Breast epithelium (tissue), 4 donors: ENCODE measurements at places on chromosomes 11 and 22. TPM values are rescaled to one million over a fixed set of nuclear protein-coding genes. Genes with fewer than 3 reads are reported as not detected.
A peak's percentile ranks its signal among the peaks of the same experiment; 100 is the strongest.

DNA sequence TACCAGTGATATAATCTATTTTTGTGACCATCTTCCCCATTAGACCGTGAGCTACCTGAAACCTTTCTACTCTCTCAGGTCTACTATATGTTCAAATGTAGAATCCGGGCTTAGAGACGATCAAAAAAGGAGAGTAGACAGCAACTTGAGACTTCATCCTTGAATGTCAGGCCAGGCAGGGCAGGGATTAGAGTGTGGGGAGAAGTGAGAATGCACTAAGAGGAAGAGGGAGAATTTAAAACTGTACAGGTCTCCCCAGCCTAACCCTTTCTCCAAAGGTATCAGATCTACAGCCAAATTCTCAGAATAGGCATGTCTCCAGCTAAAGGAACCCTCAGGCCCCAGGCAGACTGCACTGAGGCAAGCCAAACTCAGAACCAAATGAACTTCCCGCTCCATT, 935 bp downstream of the LAMTOR1 start:
- no peak for DNase-seq

- DNase-seq, result no peak
Observed at GRCh38 chr11:116696381-116696941, 76.3 kb downstream of the BUD13 start.

DNA sequence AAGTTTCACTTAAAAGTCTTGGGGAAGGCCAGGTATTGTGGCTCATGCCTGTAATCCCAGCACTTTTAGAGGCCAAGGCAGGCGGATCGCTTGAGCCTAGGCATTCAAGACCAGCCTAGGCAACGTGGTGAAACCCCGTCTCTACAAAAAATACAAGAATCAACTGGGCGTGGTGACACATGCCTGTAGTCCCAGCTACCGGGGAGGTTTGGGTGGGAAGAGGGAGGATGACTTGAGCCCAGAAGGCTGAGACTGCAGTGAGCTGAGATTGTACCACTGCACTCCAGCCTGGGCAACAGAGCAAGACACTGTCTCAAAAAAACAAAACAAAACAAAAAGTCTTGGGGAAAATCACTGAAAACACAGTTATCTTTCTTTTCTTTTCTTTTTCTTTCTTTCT, 15.4 kb upstream of the XBP1 start:
- DNase-seq, result no peak

DNA sequence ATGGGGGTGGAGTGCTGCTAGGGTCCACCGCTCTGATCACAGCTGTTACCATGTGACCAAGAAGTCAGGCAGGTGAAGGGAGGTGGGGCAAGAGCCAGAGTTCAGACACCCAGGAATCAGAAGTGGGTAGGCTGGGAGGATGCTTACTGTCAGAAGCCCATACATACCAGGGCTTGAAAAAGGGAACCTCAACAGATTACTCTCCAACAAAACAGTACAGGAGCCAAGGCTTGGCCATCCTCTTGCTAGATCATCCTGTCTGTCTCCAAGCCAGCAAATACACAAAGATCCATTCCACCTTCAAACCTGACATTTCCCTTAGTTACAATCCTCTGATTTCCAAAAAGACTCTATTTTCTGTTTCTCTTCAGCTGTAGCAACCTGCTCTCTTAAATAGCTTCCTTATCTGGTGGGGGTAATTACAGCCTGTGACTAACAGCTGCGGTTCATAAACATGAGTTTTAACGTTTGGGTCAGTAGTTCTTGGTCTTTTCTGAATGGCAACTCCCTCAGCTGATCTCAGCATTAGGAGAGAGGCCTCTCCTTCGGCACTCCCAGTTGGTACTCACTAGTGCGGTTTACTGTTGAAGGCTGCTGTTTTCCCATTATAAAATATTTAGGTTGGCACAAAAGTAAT, 31.1 kb upstream of the WT1 start:
- DNase-seq, result no peak

- DNase-seq, result no peak
Observed at GRCh38 chr11:79481795-79482194, 41.0 kb upstream of the TENM4 start.

- no peak for DNase-seq
Observed at GRCh38 chr22:43269246-43269645, 73.9 kb downstream of the SCUBE1 start.

DNA sequence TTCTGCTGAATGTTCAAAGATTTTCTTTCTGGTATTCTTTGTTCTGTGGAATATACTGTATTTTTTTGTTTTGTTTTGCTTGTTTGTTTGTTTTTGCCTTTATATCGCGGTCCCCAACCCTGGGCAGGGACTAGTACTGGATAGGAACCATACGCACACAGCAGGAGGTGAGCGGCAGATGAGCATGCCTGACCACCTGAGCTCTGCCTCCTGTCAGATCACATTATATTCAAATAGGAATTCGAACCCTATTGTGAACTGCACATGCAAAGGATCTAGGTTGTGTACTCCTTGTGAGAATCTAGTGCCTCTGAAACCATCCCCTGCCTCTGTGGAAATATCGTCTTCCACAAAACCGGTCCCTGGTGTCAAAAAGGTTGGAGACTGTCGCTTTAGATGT, 83.3 kb upstream of the ANO3 start:
- DNase-seq, result no peak

DNA sequence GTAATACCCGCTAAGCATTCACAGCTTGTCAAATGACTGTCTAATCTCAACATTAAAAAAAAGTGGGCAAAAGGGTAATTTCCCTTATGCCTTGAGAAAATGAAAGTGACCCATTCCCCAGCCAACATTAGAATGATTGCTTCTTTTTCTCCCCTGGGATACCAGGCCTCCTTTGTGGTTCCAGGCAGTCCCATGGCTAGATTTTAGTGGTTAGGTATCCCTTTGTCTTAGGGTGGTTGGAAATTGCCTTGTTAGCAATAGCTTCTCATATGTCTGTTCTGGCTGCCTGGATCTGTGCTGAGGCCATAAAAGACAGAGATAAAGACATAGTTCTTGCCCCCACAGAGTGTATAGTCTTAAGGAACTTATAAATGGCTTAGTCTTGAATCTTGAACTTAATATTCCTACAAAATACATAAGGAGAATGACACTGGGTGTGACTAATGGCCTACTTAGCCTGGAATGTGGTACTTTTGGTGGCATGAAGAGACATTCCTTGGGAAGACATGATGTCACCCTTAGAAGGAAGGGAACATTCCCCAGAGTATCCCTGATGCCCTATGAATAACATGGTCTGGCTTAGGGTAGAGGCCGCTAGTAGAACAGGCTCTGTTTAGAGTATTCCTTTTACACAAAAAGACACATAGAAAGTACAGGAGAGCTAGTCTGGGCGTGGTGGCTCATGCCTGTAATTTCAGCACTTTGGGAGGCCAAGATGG, 90.3 kb downstream of the ZBTB16 start:
- no peak for DNase-seq

DNA sequence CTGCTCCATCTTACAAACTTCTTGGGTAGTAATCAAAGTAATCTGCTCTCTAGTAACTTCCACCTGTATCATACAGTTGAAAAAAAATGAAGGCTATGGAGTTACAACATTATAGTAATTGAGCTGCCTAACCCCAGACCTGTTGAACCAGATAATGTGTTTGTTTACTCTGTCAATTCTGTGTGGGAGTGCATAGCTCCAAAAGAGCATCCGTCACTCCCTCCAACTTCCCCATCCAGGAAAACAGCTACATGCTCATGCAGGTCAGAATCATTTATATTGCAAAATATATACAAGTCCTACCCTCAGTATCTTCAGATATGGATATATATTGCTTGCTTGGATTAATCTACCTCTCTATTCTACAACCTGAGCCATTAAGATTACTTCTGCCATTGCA, 244.0 kb upstream of the ANO5 start:
- no peak for DNase-seq

GRCh38 chr22:38766076-38766777, 10.4 kb upstream of the SUN2 start:
- peak; percentile 72 for DNase-seq

DNA sequence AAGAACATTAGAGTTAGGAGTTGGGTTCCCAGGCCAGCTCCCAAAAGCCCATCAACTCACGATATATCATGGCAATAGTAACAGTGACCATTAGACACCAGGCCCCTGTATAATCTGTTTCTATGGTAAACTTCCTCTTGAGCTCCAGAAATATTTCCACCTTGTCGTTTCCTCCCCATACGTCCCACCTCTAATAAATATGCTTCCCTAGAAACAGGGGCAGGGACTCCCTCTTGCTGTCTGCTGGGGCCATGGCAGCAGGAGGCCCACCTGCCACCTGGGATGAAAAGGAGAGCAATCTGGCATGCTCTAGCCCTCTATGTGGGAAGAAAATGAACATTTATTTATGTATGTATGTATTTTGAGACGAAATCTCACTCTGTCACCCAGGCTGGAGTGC, 32.2 kb upstream of the AMOTL1 start:
- DNase-seq, result no peak

DNA sequence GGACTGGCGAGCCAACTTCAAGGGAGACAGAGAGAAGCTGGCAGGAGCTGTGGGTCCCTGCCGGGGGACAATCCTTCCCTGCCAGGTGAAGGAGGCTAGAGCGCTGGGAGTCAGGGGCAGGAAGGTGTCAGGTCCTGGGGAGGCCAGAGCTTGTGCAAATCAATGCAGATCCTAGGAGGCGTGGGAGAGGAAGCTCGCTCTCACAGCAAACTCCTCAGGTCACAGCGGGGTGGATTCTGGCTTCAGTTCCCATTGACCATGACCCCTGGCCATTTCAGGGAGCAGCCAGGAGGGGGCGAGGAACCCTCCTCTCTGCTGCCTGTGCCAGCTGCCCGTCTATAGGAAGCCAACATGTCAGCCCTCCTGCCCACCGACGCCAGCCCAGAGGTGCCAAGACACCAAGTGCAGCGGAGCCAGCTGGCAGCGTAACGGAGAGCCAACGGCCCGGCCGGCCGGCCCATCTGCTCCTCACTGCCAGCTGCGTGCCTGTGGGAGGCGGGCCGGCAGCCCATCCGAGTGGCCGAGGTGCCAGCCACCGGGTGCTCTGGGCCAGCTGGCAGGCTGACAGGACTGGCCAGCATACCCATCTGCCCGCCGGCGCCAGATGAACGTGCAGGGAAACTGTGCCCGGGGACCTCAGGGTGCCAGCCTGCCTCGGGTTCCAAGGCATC, 374.8 kb downstream of the MIAT start:
- DNase-seq, result no peak

- no peak for DNase-seq
Observed at GRCh38 chr22:28450109-28450508, 229.5 kb downstream of the TTC28 start.

DNA sequence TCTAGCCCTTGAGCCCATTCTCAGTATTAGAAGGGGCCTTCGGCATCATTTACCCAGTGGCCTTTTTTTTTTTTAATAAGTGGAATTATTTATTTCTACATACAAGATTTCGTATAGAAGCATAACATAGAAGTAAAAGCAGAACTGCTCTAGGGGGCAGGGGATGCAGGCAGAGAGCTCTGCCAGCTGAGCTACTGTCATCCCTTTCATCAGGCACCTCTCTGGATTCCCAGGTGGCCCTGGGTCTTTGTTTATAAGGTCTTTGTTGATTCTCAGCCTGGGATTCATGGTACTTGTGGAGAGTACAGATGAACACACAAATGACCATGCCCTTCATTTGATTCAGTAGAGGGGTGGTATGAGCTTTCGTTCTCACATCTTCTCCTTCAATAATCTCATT, 66.4 kb downstream of the GAB2 start:
- no peak for DNase-seq

GRCh38 chr11:129743112-129743815, 72.4 kb upstream of the TMEM45B start:
- no peak for DNase-seq

DNA sequence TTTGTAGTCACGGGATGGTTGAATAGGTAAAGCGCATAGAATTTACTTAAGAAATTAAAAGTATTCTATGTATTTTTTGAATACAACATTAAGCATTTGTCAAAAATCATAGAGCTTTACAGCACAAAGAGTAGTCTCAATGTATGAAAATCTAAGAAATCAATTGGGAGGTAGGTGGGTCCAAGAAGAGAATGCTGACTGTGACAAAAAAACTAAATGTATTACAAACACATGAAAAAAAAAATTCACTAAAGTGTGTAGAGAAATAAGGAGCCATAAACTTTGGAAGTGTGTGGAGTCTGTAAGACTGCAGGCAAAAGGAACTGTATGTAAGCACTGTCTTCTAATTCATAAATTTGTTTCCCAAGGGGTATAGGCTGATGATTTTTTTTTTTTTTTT, 558.3 kb downstream of the JRKL start:
- DNase-seq, result no peak

- DNase-seq, result no peak
Observed at GRCh38 chr11:1078191-1078601, 3.5 kb downstream of the MUC2 start.

DNA sequence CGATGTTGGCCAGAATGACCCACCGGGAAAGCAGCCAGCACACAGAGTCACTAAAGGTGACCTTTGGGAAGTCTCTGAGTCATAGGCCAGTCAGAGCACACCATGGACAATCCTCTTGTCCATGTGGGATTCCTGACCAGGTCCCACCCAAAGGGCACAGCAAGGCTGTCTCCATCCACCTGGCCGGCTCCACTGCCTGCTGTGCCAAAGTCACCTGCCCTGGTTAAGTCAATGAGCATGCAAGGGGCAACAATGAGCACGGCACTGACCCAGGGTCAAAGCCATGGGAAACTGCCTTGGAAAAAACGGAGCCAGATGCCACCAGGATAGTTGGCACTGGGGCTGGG, 49.8 kb downstream of the SHANK2 start:
- DNase-seq, result no peak

DBX1 gene
- not detected for total RNA-seq

SIK2 gene
- total RNA-seq, result 30.7 TPM

KCNE3 gene
- 15.8 TPM for total RNA-seq

IRAG1 gene
- 10.1 TPM for total RNA-seq

SERPING1 gene
- total RNA-seq, result 479 TPM

CSNK2A3 gene
- total RNA-seq, result 2.6 TPM

SLC35F2 gene
- total RNA-seq, result 6.9 TPM

SOX10 gene
- total RNA-seq, result 0.16 TPM

LRRC56 gene
- 1.3 TPM for total RNA-seq
